ENCODE measurements at places on chromosomes 4 and X.

DNA sequence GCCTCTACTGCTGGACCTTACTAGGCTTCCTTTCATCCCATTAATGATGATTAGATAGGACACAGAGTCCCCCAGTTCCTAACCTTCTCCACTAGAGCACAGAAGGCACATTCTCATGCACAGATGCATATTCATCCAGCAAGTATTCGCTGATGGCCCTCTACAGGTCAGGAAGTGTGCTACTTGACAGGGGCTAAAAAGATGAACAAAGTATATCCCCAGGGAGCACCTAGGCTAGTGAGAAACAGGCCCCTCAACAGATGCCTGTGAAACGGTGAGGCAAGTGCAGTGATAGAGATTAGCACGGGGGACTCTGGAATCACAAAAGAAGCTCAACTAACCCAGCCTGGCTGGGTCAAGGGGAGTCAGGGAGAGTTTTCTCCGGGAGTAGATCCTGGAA is 95.8 kb downstream of the MGST2 start:
- DNase-seq = peak; percentile 33

GRCh38 chr4:170122252-170122651 is 32.5 kb upstream of the AADAT start:
- no peak for DNase-seq

GRCh38 chr4:8835521-8836365 is 35.9 kb downstream of the HMX1 start:
- no peak for DNase-seq

DNA sequence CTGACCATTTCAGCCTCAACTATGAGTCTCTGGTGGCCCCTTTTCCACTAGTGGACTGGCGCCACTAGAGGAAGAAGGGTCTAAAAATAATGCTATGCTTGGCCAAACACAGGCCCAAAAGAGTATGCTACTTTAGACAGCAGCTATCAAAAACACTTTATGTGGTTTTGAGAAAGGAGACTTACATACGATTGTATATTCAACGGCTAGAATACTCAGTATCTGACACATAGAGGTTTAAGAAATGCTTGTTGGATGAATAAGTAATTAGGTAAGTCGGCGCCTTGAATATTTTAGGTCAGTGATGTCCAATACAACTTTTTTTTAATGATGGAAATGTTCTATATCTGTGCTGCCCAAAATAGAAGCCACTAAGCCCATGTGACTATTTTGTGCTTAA is 25.7 kb upstream of the TMPRSS11A start:
- no peak for DNase-seq

DNA sequence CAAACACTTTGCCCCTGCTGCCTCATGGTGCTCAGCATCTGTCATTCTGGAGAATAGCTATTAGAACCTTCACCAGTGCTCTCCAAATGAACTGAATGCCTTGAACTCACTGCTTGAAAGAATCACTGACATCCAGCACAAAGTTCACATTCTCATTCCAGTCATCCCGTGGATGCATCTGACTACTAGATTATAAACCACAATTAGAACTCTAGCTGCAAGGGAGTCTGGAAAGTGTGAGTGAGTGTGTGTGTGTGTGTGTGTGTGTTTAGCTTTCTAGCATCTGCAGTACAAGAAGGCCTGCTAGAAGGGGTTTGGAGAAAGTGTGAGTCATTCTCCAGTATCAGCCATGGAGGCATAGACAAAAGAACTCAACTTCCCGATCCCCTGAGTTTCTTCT is 71.3 kb upstream of the DYNLT3 start:
- no peak for DNase-seq

- no peak for DNase-seq
These were observed 7.3 kb downstream of the NOCT start for GRCh38 chr4:139022835-139023234.

DNA sequence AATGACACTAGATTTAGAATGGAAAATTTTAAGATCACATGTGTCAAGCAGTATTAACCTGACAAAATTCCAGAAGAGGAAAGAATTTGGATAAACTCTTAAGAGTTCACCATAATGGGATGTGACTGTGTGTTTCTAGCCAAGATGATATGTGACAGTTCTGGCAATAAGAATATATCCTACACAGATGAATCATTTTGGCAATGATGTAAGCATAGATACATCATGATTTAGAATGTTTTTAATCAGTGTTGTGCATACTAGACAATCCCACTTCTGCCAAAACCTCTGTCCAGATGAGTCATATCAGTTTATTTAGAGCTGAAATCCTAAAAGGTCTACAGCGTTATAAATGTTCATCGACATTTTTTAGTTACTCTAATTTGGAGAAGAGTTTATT is 48.8 kb downstream of the PTCHD1 start:
- peak; percentile 8 for DNase-seq

GRCh38 chr4:133856731-133857355 is 344.7 kb downstream of the PABPC4L start:
- DNase-seq = peak; percentile 26

GRCh38 chrX:14010566-14010965 is 19.1 kb downstream of the GEMIN8 start:
- DNase-seq = peak; percentile 7

GRCh38 chr4:62528874-62529273 is 1328.7 kb downstream of the ADGRL3 start:
- no peak for DNase-seq

DNA sequence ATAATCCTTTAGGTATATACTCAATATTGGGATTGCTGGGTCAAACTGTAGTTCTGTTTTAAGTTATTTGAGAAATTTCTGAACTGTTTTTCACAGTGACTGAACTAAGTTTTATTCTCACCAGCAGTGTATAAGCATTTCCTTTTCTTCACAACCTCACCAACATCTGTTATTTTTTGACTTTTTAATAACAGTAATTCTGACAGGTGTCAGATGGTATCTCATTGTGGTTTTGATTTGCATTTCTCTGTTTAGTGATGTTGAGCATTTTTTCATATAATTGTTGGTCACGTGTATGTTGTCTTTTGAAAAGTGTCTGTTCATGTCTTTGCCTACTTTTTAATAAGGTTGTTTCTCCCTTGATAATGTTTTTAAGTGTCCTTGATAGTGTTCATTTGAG is 112.6 kb downstream of the LINC00632 start:
- no peak for DNase-seq

GRCh38 chr4:14671146-14671545 is 331.1 kb upstream of the CPEB2 start:
- DNase-seq = no peak

GRCh38 chr4:111268769-111269414 is 646.0 kb upstream of the PITX2 start:
- peak; percentile 53 for DNase-seq

DNA sequence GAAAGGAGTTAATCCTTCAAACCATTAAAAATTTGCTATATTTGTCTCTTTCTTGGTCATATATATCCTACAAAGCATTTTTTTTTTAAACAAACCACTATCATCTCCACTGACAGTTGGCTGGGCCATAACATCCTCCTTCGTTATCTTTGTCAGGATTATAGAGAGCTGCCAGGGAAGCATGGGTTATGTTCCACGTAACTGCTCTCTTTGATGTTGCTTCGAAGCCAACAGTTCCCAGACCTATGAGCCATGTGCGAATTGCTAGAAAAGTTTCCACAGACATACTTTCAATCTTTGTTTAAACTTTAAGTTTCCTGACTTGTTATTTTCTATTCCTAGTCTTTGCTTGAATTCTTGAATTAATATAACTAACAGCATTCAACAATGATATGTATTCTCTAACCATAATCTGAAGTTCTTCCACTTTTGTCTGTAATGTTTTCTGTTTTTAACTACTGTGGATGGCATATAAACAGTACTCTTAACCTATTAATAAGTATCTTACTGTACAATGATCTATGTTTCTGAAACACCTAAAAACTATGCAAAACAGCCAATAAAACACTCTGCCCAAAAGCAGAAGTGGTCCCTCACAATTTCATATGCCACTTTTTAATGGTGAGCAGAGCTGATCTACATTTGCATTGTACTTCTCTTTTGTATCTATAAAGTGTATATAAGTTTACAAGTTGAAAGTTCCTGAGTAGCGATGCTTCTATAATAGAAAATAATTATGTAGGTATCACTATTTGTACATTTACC is 37.9 kb downstream of the EREG start:
- no peak for DNase-seq

DNA sequence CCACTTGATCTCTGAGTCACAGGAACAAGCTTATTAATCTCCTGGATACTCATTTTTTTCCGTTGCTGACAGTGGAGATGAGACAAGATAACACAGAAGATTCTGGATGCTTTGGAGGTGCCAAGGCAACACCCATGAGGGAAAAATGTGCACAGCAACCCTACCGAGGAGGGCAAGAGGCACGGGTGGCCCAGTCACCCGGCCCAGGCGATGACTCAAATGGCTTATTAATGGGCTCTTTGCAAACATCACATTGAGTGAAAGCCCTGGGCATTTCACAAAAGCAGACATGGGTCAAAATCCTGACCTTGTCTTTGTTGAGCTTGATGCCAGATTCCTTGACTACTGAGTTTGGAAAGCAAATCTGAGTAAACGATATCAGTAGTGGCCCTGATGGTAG is 315.1 kb downstream of the STK32B start:
- DNase-seq = peak; percentile 90

DNA sequence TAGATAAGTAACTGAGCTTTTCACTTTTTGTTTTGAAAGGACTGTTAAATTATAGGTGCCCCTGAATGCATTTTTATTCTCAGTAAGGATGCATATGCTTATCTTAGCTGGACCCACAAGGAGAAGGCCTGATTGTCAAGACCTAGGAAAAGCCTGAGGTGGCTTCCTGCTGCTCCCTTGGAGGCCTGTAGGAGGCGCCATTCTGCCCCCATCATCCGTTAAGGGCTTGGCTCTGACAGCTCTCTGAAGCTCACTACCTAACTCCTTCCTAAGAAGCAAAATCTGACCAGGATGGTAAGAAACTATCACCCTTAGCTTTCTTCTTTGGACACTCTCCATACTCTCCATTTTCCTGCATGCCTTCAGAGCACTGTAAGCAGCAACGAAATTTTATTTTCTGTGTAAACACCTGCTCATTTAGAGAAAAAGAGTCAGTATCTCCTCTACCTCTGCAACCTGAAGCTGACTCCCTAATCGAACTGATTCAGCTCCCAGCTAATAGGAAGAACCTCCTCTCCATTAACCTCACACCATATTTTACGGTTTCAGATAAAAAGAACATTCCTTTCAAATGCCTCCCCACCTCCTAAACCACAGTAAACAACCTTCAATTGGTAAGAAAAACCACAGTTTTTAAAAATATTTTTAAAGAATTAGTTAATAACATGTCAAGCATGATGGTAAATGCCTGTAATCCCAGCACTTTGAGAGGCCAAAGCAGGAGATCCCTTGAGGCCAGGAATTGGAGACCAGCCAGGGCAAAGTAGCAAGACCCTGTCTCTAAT is 73.4 kb upstream of the EDNRA start:
- DNase-seq = peak; percentile 10

GRCh38 chrX:2696698-2697215 is 5.7 kb downstream of the CD99 start:
- DNase-seq = peak; percentile 92

- no peak for DNase-seq
These were observed 127.1 kb downstream of the TRIML1 start for GRCh38 chr4:188266386-188266785.

DNA sequence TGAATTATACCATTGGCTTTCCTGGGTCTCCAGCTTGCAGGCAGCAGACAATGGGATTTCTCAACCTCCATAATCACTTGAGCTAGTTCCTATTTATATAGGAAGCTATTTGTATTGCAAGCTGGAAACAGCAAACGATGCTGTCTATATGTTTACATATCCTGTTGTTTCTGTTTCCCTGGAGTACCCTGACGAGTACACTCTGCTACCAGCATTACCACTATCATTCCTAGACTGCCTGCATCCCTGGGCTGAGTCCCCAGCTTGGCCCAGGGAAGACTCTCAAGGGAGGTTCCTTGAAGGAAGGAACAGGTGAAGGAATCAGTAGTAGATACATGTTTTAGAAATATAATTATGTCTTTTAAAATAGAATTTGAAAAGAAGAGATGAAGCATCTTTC is 81.4 kb downstream of the EVC2 start:
- DNase-seq = no peak

GRCh38 chr4:75306506-75306905 is 207.7 kb downstream of the RCHY1 start:
- DNase-seq = no peak

DNA sequence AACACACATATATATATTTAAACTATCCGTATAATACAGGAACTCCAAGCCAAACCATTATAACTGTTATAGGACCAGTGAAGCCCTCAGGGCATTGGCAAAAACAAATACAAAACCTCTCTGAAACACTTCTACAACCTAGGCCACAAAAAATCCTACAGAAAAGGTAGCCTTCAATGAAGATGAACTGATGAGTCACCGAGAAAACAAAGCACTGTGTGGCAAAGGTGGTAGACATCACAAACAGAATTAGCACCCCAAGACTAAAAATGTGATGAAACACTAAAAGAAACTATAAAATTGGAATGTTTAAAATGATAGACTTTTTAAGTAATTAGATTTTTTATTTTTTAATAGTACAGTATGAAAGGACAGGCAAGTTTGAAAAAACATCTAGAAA is 5.5 kb upstream of the HSPA4L start:
- no peak for DNase-seq

DNA sequence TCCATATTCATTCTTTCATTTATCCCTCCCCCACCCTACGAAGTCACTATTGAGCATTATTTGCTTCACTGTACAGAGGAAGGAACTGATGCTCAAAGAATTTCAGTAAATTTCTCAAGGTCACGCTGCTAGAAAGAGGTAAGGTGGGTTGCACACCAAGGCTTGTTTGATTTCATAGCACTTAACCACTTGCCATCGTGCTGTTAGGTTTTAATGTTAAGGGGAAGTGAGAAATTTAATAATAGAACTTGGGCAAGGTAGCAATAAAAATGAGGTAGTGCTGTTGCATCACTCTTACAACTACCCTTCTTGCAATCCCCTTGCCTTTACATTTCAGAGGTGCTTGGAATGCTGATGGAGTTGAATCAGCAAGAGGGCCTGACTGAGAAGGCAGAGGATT is 343.1 kb downstream of the MID1IP1 start:
- no peak for DNase-seq

DNA sequence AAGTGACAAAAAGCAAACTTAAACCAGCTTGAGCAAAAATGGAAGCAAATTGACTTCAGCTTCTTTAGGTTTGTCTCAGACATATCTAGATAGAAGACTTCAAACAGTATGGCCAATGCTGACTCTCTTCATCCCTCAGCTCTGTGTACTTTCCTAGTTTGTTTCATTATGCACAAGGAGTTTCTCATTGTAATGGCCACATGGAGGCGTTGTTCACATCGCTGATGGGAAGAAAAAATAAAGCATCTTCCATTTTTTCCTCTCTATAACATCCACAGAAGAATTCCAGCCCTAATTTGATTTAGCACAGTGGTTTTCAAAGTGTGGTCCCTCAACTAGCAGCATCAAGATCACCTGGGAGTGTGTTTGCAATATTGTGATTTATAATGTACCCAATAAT is 397.5 kb upstream of the PRKX start:
- DNase-seq = no peak

- DNase-seq = no peak
These were observed 22.6 kb upstream of the UBA1 start for GRCh38 chrX:47170861-47171692.

DNA sequence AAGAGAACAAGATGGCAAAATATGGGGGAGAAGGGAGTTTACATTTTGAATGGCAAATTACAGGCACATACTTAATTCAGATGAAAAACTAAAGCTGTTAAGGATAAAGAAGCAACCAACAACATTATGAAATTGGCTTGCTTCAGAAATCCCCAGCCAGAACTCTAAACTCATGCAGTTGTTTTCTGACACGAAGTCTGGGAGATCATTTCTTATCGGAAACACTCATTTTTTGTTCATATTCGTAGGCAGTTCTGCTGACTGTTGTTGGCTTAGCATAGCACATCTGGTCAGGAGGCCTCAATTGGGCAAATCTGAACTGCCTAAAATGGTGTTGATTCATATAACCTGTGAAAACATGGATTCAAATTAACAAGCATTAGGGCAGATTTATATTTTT is 33.0 kb upstream of the ARHGAP6 start:
- no peak for DNase-seq
